ENCODE measurements at places on chromosomes 12 and 14. TPM values are rescaled to one million over a fixed set of nuclear protein-coding genes. Genes with fewer than 3 reads are reported as not detected.

SLC4A8 gene
- polyA plus RNA-seq: 0.99 TPM

KRT6C gene
- not detected for polyA plus RNA-seq

GLT1D1 gene
- polyA plus RNA-seq: not detected

AICDA gene
- not detected for polyA plus RNA-seq

PRB2 gene
- polyA plus RNA-seq: not detected

RD3L gene
- polyA plus RNA-seq: not detected

PLBD2 gene
- polyA plus RNA-seq: 9.4 TPM

GUCY2C gene
- not detected for polyA plus RNA-seq

JAG2 gene
- polyA plus RNA-seq: 0.21 TPM

SRRM4 gene
- not detected for polyA plus RNA-seq

C1QL4 gene
- not detected for polyA plus RNA-seq

C12orf50 gene
- polyA plus RNA-seq: not detected

GPR33 gene
- not detected for polyA plus RNA-seq

P2RX2 gene
- polyA plus RNA-seq: not detected

HRK gene
- polyA plus RNA-seq: not detected

FAM186B gene
- not detected for polyA plus RNA-seq

FOXN4 gene
- 0.29 TPM for polyA plus RNA-seq

KRT71 gene
- polyA plus RNA-seq: not detected

C12orf56 gene
- polyA plus RNA-seq: not detected

AQP6 gene
- not detected for polyA plus RNA-seq

OR4E2 gene
- polyA plus RNA-seq: not detected

RBMS2 gene
- 6.2 TPM for polyA plus RNA-seq

AHNAK2 gene
- polyA plus RNA-seq: not detected

ZCRB1 gene
- 74.0 TPM for polyA plus RNA-seq

CCDC177 gene
- polyA plus RNA-seq: not detected

GAS2L3 gene
- polyA plus RNA-seq: not detected
